Activated naive CD4-positive, alpha-beta T cell (primary cell): ENCODE measurements at places on chromosomes 16 and 17.

- DNase-seq: no peak
Observed at GRCh38 chr16:84726669-84727467, 27.1 kb downstream of the USP10 start.

DNA sequence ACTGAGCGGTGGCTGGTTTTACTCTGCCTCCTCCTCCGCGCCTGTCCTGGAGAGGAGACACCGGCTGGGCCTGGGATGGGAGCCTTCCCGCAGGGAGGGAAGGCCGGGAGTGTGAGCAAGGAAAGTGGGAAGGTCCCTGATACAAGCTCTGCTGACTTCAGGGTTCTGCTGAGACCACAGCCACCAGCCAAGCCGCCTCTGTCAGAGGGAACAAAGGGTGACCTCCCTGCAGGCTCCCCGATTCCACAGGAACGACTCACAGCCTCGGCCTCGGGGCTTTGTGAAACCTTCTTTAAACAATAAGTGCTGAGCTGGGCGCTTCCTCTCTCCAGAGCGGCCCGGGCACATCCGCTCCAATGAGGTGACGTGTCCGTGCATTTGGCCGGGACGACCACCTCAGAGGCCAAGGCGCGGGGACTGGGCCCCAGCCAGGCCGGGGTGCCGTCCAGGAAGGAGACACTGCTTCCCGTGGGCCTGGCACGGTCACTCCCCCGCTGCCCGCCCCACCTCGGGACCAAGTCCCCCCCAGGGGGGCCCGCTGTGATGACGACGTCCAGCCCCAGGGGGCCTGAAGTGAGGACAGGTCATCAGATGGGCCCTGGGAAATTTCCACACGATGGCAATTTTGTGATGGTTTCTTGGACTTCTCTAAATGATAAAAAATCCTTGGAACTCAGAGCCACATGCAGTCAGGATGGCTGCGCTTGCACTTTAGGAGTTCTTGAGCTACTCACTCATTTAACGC lies 11.8 kb upstream of the CIBAR2 start:
- no peak for DNase-seq

DNA sequence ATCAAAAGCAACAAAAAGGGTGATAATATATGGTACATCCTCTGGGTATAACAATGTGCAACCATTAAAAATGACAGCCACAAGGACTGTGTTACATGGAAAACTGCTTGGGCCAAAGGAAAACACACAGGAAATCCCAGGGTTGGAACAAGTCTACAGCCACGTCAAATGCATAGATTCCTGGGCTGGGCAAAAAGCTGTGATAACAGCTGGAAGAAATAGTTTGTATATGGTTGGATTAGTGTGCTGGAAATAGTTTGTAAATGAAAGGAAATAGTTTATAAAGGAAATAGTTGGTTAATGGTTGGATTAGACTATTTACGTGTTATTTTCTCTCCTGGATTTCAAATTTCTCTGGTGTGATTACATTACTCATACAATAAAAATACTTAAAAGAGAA lies 2.6 kb downstream of the HSD17B2 start:
- no peak for DNase-seq

- no peak for DNase-seq
Observed at GRCh38 chr17:57035971-57036481, 49.0 kb upstream of the AKAP1 start.

DNA sequence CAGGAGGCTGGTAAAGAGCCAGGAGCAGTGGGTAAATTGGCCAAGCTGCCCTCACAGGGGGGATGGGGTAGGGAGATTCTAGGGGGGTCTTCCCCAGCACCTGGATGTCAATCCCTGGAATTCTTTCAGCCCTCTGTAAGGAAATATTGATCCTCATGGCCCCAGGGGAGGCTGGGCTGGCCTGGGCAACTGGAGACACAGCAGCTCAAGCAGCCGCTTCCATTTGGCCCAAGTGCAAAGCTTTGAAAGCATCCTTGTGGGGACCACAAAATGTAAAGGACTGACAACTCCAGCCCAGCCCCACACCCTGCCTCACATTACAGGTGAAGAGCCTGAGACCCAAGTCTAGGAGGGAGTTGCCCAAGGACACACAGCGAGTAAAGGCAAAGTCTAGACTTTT lies 39.4 kb upstream of the MRPS23 start:
- no peak for DNase-seq

DNA sequence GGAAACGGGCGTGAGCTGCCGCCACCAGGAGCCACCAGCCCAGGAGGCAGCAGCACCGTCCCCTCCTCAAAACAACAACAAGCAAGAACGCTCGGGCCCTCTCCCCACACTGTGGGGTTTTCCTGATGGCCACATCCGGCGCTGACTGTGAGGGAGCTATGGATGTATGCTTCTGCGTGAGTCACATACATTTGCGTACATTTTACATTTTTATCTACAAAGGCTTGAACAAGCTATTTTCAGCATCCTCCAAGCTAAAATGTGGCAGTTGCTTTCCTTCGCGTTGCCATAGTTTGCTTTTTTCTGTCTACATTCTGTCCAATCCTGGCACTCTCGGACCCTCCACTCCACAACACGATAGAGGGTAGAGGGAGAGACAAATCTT lies 2.0 kb upstream of the ABR start:
- DNase-seq: no peak

- no peak for DNase-seq
Observed at GRCh38 chr17:80063830-80064585, 27.6 kb downstream of the CCDC40 start.

DNA sequence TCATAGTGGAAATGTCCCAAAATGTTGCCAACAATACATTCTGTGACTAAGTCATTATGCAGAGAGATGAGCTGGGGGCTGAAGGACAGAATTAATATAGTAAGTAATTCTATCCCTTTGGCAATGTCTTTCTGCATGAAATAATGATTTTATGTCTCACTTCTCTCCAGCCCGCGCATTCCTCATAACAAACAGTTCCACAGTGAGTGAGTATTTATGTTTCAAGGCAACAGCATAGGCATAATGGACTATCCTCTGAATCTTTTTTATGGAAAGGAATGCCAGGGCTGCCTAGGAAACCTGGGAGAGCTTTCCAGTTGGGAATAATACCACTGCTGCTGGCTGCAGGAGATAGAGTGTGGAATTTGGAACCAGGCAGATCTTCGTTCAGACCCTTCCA lies 477.7 kb downstream of the HS3ST4 start:
- no peak for DNase-seq

DNA sequence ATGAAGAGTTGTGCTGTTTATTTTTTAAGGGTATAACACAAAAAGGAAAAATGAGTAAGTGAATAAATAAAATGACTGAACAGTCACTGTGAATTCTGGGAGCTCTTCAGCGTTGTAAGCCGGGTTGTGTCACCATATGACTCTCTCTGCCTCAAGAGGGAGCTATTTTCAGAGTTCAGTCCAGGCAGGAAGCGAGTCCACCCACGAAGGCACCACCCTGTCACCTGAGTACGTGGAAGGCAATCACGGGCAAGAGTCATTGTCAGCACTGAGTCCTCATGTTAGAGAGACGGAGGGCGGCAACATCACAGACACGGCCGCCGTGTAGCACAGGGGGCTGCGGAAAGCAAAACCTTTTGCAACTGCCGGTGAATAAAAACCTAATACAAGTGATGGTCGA lies 227.6 kb downstream of the UTP18 start:
- DNase-seq: no peak

DNA sequence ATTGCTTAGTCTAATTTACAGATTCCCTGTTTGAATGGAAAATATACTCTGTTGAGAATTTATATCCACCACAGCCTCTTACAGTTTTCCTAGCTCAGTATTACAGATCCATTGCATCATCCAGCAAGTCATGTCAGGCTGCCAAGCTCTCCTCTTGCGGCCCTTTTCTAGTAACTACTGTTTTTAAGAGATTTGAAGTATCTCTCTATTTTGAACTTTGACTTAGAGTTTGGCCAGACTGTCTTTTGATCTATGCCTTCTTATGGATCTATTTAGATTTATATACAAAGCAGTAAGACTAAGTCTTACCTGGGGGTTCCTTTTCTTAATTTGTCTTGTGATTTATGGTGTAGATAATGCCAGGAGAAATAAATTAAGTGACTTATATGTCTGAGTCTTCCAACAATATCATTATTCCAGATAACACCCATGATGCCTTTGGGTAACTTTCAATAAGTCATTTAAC lies 53.1 kb upstream of the ABCC11 start:
- no peak for DNase-seq

DNA sequence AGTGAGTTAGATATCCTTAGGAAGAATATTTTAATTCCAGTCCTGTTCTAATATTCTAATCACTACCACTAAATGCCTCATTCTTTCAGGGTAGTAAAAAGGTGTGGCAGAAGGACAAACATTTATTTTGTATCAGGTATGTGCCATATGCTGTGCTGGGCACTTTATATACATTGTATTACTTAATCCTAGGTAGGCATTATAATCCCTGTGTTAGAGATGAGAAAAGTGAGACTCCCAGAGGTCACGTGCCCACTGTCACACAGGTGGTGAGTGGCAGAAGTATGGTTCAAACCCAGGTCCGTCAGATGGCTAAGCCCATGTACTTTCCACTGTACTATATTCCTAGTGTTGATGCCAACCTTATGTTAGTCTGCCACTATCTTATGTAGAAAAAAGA lies 104.7 kb upstream of the NOG start:
- DNase-seq: no peak

DNA sequence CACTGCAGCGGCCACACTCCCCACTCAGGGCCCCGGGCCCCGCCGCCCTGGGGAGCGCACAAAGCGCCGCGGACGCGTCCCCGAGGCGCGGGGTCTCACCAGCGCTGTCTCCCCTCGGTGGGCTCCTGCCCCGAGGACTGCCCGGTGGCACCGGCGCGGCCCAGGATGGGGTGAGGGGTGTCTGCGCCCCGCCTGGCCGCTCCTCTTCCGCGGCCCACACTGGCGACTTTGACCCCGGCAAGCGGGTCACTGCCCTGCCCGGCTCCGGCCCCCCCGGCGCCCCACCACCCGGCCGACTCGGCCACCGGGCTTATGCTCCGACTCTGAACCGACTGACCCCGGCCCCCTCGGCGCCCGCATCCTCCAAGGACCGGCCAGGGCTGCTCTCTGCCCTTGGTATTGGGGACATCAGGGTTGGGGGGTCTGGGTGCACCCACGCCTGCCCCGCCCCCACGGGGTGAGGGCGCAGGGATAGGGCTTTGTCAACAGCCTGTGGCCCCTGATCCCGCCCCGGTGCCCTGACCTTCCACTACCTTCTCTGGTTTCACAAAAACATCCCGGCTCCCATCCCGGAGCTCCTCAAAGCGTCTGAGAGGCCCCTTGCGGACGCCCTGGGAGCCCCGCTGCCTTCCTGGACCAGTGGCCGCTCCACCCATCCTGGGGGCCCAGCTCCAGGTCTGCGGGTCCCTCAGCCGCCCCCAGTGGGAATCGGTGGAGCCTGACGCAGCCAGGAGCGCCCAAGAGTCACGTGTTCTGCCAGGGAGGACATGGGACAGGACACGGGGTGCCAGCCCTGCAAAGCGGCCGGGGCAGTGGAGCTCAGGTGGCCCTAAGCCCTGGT lies 829 bp downstream of the GCGR start:
- DNase-seq: no peak

DNA sequence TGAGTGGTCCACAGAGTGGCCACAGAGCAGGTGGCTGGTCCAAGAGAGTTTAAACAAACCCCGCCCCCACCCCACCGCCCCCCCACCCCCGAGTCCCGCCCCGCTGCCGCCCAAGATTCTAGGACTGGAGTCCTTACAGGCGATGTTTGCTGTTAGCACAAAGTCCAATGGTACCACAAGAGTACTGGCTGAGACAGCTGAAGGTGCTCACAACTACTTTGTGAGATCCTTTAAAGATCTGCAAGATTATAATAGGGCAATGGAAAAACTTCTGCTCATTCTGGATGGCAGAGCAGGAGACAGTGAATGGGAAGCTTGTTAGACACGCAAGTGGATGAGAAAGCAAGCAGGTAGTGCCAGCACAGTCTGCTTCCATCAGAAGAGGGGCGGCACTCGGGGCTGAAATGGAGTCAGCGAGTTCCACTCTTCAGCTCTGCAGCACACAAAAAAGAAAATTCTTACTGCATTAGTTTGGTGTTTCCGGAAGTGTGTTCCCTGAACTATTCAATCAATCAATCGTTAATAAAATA lies 4.7 kb upstream of the TEKT3 start:
- no peak for DNase-seq

DNA sequence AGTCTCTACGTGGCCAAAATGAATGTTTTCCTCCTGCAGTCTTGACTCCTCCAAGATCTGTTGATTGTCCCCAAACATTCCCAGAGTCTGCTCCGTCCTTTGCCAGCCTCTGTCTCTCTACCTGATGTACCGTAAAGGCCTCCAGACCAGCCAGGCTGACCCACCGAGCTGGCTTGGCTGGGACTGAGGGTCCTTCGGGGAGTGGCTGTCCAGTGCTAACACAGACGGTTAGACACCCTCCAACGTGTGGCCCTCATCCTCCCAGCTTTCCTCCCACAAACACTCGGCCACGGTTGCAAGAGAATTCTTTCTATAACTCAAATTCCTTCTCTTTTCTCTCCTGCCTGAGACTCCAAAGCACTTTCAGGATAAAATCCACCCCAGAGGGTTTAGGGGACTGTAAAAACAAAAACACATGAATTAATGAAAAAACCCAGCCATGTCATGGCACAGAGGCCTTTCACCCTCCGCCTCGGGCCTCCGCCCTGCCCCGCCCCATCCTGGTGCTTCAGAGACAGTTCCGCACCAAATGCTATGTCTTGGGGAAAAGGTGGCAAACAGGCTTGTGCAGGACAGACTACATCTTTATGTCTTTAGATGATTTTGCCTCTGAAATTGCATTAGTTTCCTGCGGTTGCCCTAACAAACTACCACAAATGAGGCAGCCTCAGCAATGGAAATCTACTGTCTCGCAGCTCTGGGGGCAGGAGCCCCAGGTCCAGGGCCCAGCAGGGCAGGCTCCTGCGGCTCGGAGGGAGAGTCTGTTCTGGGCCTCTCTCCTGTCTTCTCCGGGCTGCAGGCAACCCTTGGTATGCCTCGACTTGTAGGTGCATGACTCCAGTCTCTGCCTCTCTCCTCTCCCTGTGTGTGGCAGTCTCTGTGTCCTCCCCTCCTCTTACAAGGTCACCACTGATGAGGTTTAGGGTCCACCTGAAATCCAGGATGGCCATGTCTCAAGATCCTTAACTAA lies 72.5 kb upstream of the CBX4 start:
- DNase-seq: no peak

DNA sequence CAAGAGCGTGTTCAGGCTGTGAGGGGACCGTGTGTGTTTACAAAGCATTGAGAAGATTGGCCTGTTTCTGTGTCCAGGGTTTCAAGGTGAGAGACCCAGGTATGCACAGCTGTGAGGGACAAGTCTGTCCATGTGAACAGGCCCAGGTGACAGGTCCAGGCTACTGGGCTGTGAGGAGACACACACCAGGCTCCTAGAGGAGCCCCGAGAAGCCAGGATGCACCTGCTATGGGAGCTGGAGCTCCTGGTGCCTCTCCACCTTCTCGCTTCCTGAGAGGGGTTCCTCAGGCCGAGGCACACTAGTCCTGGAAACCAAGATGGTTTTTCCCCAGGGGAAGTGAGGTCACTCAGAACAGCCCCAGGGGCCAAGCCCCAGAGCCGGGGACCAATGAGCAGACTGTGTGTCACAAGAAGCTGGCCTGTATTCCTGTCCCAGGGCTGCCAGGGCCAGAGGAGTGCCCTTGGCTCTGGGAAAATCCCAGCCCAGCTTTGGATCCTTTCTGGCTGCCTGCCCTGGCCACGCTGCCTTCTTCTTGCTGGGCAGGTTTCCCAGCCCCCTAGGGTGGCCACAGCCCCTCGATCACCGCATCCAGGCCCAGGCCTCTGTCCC lies 153.4 kb upstream of the PLCG2 start:
- DNase-seq: no peak

- DNase-seq: no peak
Observed at GRCh38 chr16:59169168-59169567, 435.1 kb upstream of the GOT2 start.

- peak; percentile 8 for DNase-seq
Observed at GRCh38 chr16:11354733-11355574, 9.7 kb downstream of the RMI2 start.

GRCh38 chr17:80637048-80637781 lies 92.6 kb downstream of the RPTOR start:
- DNase-seq: no peak
